BE2C (cell line): ENCODE measurements at places on chromosomes 7 and 10.
A peak's percentile ranks its signal among the peaks of the same experiment; 100 is the strongest.

DNA sequence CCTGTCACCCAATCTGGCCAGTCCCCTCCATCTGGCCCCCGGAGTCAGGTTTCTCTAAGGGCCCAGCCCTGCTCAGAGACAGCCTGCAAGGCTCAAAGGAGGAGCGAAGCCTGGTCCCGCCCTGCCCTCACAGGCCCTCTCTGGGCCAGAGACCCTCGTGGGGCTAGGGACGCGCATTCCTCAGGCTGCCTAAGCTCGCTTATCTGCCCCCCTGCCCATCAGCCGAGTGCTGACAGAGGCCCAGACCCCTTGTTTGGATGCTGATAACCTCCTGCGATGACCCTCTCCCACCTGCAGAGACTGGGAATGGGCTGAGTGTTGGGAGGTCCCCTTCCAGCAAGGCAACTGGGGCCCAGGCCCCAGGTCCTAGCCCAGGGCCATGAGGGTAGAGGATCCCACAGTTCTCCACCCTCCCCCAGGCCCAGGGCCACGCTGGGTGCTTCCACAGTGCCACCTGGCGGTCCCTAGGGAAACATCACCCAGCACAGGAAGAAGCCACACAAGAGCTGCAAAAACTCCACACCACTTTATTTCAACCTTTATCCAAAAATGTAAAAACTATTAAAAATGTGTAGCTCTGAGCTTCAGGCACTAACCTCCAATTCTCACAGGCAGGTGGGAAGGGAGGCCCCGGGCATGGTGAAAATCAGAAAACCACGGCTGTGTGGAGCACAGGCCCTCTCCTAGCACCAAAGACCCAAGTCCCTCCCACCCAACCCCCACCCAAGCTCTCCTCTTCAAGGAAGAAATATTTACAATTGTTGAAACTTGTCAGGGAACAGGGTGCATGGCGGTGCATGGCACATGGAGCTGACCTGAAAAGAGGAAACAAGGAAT lies 2.2 kb downstream of the NPM3 start:
- peak; percentile 74 for DNase-seq

- no peak for DNase-seq
Measured at GRCh38 chr7:155228894-155229293, 68.8 kb upstream of the INSIG1 start.

DNA sequence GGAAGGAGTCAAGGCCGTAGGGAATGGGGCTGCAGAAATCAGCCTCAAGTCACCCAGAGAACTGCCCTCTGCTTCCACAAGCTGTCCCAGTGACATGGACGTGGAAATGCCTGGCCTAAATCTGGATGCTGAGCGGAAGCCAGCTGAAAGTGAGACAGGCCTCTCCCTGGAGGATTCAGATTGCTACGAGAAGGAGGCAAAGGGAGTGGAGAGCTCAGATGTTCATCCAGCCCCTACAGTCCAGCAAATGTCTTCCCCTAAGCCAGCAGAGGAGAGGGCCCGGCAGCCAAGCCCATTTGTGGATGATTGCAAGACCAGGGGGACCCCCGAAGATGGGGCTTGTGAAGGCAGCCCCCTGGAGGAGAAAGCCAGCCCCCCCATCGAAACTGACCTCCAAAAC lies 50.2 kb upstream of the PDCD4 start:
- no peak for DNase-seq

DNA sequence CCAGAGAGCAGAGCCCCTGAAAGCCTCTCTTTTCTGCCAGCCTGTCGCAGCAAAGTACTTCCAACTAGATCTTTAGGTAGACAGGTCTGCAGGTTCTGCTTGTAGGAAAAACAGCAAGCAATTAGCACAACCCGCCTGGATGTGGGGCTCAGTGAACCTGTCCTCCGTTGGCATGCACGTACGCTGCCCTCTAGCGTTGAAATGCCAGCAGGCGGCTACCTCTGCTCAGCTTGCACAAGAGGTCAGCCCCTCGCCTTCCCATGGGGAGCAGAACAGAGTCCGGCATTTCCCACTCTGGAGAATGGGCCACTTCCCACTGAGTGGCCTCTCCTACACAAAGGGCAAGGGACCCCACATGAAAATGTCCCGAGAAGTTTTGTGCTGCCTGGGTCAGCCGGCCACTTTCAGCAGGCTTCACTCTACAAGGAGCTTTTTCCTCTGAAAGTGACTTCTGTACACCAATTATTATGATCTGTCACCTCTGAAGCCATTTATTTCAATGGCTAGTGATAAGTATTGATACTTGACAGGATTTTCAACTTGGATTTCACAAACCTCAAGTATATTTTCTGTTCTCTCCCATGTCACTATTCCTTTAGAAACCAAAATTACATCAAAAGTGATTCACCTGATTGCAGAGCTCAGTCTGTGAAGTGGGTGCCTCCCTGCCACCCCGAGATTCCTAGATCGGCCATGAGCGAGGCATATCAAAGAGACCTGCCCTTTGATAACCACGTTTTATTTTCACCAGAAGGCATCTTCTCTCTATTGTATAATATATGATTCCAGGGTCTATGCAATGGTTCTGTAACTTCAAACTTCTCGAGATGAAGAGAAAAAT lies 56.7 kb downstream of the JCAD start:
- peak; percentile 82 for DNase-seq

- no peak for DNase-seq
Measured at GRCh38 chr10:61834519-61834918, 67.0 kb upstream of the ARID5B start.

DNA sequence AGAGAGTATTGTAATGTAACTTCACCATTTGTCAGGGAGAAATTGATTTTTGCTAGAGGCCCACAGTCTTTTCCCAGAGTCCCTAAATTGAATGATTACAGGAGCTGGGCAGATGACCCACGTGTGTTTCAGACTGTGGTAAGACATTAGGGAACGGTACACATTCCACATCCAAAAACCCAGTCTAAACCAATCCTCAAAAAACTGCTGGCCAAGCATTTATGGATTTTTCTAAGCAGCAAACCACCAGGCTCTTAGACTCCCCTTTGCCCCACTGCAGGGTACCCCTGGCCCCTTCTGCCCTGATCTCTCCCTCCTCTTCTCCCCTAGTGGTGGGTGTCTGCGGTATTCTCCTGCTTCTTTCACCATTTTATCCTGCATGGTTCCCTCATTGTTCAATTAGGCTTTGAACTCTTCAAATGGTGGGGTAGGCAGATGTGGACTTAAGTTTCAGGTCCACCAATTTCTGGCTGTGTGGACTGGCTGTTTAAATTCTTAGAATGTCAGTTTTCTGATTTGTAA lies 135.5 kb upstream of the SORCS3 start:
- no peak for DNase-seq

DNA sequence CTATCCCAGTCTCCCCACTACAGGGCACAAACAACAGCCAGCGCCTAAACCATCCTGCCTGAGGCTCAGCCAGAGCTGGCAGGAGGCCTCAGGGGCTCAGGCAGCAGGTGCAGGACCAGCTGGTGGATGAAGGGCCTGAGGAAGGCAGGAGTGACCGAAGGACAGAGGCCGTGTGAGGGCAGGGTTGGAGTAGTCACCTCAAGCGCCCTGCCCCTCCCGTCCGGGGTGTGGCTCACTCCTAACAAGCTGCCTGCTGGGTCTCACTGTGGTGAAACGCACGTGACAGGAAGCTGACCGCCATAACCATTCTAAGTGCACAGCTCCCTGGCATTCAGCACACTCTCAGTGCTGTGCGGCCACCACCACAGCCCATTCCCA lies 281.1 kb downstream of the ELFN1 start:
- DNase-seq: peak; percentile 62

GRCh38 chr10:30034433-30035137 lies 24.8 kb downstream of the JCAD start:
- DNase-seq: no peak

GRCh38 chr7:73433924-73434700 lies 534 bp downstream of the FZD9 start:
- DNase-seq: no peak

- DNase-seq: peak; percentile 60
Measured at GRCh38 chr7:1758028-1758858, 88.2 kb downstream of the ELFN1 start.

- DNase-seq: no peak
Measured at GRCh38 chr7:130902755-130903357, 168.8 kb upstream of the KLF14 start.

DNA sequence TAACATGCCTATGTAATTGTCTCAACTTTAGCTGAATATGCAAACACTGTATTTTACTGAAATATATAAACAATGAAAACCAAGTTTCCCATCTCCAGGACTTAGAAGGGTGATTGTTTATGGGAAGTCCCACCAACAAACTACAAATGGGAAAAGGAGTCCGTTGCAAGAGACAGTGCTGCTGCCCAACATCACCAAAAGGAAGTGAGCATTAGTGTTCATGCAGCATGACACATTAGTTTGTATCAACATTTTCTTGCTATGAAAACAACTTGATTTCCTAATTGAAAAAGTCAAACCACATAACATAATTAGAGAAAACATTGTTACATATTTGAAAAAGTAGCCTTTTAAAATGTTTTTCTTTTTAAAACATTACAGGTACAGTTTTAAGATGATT lies 138.5 kb downstream of the ZNF438 start:
- no peak for DNase-seq

- no peak for DNase-seq
Measured at GRCh38 chr10:112969542-112969941, 19.5 kb downstream of the TCF7L2 start.

- no peak for DNase-seq
Measured at GRCh38 chr10:26520575-26520974, 82.4 kb downstream of the APBB1IP start.

- DNase-seq: no peak
Measured at GRCh38 chr10:72692744-72692993, 726 bp downstream of the MCU start.

DNA sequence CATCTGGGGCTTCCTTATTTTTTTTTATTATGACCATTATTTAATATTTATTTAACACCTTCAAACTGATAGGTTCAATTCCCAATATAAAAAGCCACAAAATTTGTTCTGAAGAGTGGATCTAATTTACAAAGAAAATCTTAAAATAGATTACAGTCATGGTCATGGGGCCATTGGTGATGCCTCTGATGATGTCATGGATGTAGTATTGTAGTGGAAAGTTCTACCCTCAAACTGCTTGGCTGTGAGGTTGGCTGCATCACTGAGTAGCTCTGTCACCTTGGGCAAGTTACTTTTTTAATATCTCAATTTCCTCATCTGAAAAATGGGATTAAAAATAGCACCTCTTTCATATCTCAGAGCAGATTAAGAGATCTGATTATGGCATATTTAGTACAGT lies 128.5 kb downstream of the DKK1 start:
- DNase-seq: no peak

- no peak for DNase-seq
Measured at GRCh38 chr10:77160679-77161078, 476.9 kb downstream of the KCNMA1 start.

- no peak for DNase-seq
Measured at GRCh38 chr10:52514481-52514880, 200.4 kb downstream of the DKK1 start.

GRCh38 chr10:55141892-55142291 lies 340.9 kb upstream of the PCDH15 start:
- DNase-seq: no peak

GRCh38 chr7:135827391-135827790 lies 78.8 kb upstream of the FAM180A start:
- DNase-seq: no peak

DNA sequence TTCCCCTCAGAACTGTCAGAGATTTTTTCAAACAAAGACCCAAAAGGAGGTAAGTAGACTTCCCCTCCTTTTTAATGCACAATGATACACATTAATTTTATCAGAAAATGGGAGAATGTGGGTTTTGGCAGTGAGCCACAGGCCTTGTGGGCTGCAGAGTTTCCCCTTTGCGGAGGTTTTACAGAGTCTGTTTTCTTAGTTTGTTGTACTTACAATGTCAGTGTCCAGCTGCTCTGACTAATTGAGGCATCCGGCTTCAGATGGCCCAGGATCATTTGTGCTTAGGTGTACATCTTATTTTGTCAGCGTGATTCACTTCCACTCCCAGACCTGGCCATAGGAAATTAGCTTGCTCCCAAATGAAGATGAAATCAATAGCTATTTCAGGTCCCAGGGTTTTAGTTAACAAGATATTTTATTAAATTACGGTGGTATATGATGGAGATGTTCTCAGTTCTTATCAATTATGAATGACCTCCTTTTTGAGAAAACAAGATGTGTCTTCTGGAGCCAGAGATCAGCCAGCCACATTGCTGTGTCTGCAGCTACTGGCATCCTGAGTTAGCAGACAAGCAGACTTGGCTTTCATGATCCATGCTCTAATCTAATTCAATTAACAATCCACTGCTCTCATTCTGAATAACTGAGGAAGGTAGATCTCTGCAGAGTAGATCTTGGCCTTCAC lies 1086.6 kb upstream of the SORCS1 start:
- DNase-seq: peak; percentile 72

- DNase-seq: no peak
Measured at GRCh38 chr10:7085147-7085912, 325.5 kb downstream of the SFMBT2 start.

DNA sequence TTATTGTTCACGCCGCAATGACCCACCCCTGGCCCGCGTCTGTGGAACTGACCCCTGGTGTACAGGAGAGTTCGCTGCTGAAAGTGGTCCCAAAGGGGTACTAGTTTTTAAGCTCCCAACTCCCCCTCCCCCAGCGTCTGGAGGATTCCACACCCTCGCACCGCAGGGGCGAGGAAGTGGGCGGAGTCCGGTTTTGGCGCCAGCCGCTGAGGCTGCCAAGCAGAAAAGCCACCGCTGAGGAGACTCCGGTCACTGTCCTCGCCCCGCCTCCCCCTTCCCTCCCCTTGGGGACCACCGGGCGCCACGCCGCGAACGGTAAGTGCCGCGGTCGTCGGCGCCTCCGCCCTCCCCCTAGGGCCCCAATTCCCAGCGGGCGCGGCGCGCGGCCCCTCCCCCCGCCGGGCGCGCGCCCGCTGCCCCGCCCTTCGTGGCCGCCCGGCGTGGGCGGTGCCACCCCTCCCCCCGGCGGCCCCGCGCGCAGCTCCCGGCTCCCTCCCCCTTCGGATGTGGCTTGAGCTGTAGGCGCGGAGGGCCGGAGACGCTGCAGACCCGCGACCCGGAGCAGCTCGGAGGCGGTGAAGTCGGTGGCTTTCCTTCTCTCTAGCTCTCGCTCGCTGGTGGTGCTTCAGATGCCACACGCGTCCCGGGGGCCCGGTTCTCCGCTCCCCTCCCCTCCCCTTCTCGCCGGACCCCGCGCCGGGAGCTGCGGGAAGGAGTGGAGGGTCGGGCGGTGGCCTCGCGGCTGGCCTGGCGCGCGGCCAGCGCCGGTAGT lies at the start of gene CBX3:
CBX3 (plus strand) TSS at position 499 of the 772 bp plus-strand sequence. CDS start 1,254 bp downstream, outside the sequence.
- peak; percentile 97 for DNase-seq

DNA sequence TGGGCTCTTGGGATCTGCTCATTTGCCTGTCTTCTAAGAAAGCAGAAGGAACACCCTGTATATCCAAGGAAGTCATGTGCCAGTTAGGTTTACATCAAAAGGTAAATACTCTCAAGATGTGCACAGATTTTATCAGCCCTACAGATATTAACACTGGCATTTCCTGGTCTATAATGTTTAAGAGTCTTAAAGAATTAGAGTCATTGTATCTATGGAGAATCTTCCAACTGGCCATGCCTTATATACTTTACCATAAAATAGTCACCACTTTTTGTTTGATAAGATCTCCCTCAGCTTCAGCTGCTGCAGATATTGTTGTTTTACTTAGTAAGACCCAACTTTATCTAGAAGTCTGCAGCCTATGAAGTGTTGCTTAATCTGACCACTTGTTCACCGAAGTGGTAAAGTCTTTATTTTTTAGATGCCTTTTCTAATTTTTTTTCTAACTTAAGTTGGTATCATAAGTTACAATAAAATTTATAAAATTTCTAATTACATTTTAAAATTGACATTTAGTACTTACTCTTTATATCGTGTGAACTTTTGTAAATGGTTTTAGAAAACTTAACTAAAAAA lies 58.5 kb downstream of the CPED1 start:
- no peak for DNase-seq

- DNase-seq: no peak
Measured at GRCh38 chr7:47291461-47292081, 290.3 kb downstream of the TNS3 start.
